ENCODE measurements at places on chromosomes 7 and 10.
A peak's percentile ranks its signal among the peaks of the same experiment; 100 is the strongest.

DNA sequence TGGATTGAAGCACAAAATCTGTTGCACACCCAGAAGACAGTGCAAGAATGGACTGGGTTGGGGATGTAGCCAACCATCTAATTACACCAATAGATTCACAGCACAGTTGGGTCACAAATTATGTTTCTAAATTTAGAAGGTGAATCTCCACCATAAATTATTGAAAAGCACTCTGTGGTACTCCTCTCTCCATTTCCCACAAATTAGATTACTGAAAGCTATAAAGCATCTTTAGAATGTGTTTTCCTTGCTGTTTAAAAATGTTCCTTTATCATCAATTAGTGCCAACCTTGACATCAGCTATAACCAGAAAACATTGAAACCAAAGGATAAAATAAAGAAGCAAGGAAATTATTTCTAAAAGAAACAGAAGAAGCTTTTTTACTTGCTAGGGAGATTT is 39.9 kb upstream of the HDAC9 start:
- DNase-seq: no peak

GRCh38 chr7:140778975-140779374 is 82.5 kb downstream of the NDUFB2 start:
- no peak for DNase-seq

DNA sequence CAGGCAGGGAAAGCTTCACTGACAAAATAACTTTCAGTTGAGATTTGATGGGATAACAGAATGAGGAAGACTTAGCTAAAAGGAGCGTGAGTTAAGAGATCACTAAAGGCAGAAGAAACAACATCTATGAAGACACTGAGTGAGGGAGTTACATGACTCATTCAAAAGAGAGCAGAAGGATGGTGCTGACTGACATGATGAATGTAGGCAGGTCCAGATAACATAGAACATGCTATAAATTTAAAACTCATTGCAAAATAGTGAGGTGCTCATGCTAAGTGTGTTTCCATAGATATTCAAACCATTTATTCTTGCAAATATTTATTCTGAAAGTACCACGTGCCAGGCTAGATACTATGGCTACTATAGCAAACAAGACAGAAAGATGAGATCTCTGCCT is 116.4 kb upstream of the DGKB start:
- no peak for DNase-seq

DNA sequence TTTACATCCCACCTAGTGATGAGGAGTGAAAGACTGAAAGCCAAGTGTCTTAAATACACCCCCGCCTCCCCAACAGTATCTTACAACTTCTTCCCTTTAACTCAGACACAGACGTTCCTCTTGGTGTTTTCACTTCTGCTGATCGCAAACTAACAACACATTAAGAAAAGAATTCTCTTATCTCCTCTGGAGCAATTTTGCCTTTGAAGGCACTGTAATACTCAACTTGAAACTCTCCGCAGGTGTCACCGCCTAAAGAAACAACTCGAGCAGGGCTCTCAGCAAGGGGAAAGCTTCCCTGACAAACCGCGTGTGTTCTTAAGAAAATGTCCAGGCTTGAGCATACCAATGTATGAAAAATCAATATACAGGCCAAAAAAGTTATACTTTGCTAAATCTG is 452 bp downstream of the SEMA3C start:
- peak; percentile 37 for DNase-seq

GRCh38 chr7:2452074-2452507 is 24.1 kb downstream of the GRIFIN start:
- DNase-seq: peak; percentile 15

GRCh38 chr10:123450956-123451605 is 215.1 kb upstream of the GPR26 start:
- no peak for DNase-seq

GRCh38 chr7:23570592-23571200 is 26.5 kb upstream of the CCDC126 start:
- peak; percentile 80 for DNase-seq

- peak; percentile 68 for DNase-seq
Measured at GRCh38 chr10:104614245-104614831, 26.8 kb upstream of the SORCS3 start.

GRCh38 chr10:77970869-77971803 is 44.6 kb upstream of the DLG5 start:
- peak; percentile 43 for DNase-seq

DNA sequence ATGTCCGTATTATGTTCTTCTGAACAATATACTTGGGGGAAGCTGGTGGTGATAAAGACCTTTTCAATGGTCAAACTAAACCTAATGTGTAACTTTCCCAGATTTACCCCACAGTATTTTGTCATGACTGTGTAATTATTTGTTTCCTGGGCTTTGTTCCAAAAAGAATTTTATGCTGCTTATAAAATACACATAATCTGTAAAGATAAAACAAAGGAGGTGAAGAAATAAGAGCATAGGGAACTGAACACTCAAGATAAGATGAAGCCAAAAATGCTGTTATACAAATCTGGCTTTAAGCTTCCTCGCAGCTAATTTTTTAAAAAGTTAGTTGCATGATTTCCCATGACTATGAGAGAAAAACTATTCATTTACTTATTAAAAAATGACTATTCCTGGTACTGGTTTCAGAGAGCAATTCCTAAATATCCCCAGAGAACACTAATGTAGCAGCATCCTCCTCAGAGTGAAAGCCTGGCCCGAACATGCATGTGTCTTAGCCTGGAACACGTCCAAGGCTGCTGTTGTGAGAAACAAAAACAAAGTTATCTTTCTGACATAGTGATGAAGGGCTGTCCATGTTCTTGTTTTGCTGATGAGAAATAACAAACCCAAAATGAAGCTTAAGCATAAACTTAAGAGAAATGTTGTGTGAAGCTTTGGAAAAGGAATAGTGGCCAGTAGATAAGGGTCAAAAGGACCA is 33.9 kb downstream of the MALSU1 start:
- DNase-seq: no peak

DNA sequence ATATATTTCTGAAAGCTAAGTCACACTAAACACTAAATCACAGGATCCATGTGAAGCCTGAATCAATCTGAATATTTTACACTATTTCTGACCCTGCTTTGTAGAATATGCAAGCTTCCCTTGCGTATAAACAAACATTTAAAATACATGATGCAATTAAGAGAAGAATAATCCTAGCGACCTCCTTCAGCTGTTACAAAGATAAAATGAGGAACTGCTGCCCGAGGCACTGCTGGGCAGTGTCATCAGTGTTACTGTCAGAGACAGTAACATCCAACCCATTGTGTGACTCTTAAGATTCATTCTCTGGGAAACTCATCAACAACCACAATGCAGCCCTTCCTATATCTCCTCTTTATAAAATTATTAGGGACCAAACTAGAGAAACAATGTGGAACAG is 61.6 kb downstream of the COBL start:
- DNase-seq: no peak

DNA sequence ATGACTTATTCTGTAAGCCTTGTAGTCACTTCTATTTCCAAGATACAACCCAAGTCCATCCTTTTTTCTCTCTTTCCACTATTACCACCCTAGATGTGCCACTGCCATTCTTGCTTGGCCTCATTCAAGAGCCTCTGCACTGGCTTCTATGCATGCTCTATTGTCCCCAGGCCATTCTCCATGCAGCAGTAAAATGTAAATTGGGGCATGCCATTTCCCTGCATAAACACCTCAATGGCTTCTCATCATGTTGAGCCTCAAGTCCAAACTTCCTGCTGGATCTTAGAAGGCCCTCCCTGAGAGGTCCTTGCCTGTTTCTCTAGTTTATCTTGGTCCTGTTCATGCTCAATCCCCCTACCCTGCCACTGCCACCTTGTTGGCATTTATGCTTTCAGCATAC is 23.2 kb upstream of the WDFY4 start:
- DNase-seq: no peak

- DNase-seq: no peak
Measured at GRCh38 chr7:140441519-140441918, 37.7 kb downstream of the RAB19 start.
